ENCODE measurements at places on chromosomes 3 and 15.

GRCh38 chr3:169060037-169060436, 603.5 kb downstream of the MECOM start:
- DNase-seq: no peak

DNA sequence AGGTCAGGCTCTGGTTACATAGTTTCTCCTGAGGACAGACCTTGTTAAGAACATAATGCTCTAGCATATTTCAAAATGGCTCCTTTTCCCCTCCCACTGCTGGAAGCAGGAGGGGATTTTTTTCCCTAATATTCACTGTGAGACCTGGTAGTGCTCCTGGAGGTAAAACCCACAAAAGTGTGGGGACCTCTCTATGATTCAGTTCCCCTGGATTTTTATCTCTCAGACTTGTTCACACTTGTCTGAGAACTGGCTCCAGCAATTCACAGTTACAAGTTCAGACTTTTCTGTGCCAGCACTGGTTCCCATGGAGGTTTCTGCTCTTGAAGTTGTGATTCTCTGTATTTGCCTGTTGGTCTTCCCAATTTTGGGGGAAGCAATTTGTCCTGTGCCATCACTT, 36.3 kb upstream of the PCOLCE2 start:
- DNase-seq: no peak

- no peak for DNase-seq
These were observed 18.4 kb downstream of the CYFIP1 start for GRCh38 chr15:22961762-22962161.

DNA sequence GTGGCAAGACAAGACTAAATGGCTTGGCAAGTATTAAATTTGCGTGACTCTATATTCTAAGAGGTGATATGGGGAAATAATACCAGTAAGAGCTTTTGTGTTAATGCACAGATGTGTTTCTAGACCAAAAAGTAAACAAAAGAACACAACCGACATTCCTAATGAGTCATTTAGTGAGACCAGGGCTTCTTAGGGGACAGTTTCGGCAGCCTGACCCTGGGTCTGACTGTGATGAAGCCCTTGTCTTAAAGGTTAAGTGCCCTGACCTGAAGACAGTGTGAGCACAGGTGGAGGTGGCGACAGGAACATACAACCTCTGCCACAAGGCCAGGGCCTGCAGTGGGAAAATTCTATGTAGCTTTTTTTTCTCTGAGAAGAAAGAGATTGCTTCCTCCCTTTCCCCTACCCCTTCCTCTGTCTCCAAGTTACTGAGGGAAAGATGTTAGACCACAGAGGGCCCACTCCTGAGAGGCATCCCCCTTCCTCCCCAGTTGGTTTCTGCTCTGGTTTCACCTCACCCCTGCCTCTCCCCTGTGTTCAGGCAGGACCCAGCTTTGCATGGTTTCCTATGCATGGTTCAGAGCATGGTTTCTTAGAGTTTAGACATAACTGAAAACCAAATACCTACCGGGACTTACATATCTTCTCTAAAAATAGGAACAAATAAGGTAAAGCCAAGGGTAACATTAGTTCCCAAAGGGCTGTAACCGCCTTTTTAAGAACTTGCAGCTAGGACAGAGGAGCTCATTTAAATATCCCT, 24.8 kb upstream of the CMTM7 start:
- DNase-seq: no peak

DNA sequence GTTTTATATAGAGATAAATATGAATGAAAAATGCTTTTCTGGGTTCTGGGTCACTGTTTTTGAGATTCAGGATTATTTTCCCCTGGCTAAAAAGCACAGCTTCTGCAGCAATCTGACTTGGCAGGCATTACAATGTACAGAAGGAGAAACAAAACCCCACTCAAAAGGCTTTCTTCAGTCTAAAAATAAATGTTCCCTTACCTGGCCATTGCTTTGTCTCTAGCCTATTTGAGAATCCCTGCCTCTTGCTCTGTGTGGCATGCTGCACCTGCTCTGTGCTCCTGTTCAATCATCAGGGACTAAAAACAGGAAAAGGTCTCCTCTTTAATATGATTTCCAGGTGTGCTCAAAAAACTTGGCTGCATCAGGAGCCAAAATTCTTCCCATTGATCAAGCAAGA, 187.4 kb upstream of the STAC start:
- no peak for DNase-seq

DNA sequence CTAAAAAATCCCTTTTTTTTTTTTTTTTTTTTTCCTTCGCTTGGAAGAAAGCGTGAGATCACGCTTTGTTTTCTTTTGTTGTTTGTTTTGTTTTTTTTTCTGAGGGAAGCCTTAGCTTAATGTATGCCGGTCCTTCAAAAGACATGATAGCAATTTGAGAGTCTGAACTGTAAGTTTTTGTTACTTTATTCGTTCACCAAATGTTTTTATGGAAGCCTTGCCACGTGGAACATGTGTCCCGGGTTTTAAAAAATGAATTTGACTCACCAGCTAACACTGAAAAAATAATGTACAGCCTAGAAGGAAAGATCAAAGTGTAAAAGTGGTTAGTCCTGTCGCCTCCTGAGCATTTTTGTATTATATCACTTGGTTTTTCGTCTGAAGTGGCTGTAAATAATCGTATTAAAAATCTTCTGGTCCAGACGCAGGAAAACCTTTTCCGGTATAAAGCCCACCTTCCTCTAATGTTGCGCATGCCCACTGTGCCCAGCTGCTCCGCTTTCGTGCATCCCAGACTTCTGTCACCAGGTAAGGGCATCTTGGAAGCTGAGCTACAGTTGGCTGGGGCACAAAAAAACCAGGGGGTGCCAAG, 795 bp upstream of the MYNN start:
- DNase-seq: peak; percentile 59

- DNase-seq: no peak
These were observed 21.2 kb downstream of the ZDHHC23 start for GRCh38 chr3:113968986-113969385.

DNA sequence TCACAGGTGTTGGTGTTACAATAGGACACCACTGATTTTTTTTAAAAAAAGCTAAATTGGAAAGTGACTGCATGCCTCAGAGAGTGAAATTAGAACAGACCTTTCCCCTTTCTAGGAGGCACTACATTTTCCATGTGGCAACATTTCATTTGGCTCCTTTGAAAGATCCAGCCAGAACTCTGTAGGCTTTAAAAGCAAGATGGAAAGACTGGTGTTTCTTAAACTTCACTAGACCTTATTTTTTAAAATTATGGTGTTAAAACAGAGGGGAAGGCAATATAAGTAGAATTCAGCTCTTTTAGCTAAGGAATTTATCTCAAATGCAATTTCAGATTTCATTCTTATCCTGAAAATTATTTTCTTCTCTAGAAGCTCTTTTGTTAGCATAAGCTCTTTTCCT, 317.6 kb upstream of the TGFBR2 start:
- DNase-seq: no peak

DNA sequence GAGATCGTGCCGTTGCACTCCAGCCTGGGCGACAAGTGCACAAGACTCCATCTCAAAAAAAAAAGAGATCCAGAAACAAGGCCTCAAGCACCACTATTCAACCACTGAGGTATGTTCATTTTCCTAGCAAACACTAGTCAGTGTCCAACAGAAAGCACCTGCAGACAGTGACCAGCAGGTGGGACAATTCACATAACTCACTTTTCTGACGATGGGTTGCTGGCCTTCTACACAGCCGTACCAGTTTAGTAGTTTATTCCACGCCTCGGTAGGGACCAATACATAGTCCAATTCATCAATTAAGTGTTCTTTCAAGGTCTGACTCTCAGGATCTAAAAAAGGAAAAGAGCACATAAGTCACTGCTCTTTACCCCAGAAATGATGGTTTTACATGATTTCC, 12.4 kb downstream of the USP4 start:
- no peak for DNase-seq

- DNase-seq: no peak
These were observed 53.6 kb downstream of the CLSTN2 start for GRCh38 chr3:139988472-139989156.

- DNase-seq: peak; percentile 66
These were observed 270.8 kb downstream of the UACA start for GRCh38 chr15:70492240-70493177.

DNA sequence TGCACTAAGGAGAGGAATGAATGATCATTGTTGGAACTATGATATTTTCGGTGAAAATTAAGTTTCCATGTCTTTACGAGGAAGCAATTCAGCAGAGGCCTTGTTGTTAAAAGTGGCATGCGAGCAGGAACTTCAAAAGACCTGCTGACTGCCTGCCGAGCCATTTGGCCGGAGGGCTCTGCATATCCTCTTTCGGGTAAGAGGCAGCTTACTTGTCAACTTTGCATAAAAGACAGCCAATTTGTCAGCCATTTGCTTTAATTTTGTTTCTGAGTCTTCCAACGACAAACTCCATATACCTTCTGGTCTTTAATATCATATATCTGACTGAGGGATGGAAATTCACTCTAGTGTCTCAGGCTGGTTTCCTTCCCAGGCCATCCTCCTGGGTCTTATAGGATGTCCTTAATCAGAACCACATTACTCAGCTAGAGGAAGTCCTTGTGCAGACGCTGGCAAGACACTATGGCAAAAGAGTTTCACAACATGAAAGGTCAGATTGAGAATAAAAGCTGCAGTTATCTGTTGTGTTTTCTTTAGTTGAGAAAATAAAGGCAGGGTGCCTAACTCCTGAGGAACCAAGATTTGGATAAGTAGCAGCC, 128.7 kb upstream of the WNT5A start:
- DNase-seq: no peak

DNA sequence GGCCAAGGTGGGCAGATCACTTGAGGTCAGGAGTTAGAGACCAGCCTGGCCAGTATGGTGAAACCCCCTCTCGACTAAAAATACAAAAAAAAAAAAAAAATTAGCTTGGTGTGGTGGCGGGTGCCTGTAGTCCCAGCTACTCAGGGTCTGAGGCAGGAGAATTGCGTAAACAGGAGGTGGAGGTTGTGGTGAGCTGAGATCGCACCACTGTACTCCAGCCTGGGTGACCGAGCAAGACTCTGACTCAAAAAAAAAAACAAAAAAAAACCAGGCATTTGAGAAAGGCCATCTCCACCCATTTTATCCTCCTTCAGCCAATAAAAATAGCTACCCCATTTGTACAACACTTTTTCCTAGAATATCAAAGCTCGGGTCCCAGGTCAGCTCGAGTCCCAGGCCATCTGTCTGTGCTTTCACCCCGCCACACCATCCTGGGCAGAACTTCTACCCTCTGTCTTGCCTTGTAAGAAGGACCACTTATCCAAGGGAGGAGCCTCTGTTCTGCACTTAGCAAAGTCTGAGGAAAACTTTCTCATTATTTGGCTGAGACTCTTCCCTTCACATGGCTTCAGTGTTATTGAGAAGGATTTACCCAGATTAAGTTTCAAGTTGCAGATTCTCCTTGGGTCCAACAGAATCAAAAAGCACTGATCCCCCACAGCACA, 99.1 kb downstream of the MESD start:
- no peak for DNase-seq

GRCh38 chr15:65638109-65638508, 16.4 kb downstream of the SLC24A1 start:
- no peak for DNase-seq

GRCh38 chr3:4416961-4417360, 50.1 kb downstream of the SUMF1 start:
- DNase-seq: no peak

GRCh38 chr15:37940876-37941275, 6.4 kb downstream of the TMCO5A start:
- DNase-seq: no peak

GRCh38 chr3:40079203-40079846, 230.2 kb upstream of the EIF1B start:
- no peak for DNase-seq

DNA sequence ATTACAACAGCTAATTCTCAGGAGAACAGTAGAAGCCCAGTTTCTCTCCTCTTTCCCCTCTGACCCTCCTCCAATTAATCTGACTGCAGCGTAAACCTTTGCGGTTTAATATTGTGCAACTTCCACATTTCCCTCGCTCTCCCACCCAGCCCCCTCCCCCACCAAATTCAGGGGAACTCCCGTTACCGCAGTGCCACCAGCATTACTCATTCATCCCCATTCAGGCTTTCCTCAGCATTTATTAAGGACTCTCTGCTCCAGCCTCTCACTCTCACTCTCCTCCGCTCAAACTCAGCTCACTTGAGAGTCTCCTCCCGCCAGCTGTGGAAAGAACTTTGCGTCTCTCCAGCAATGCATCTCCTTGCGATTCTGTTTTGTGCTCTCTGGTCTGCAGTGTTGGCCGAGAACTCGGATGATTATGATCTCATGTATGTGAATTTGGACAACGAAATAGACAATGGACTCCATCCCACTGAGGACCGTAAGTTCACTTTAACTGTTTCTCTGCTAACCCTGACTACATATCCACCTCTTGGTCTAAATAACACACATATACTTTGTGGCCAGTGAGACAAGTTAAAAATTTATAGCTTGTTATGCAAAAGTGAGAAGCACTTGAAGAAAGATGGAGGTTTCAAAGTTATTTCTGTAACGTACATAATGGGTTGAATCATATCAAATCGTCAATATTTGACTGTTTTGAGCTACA, at the start of gene PTX3:
Gene PTX3, plus strand, starts transcription at position 268 of the 709 bp plus-strand sequence. Its CDS starts 84 bp downstream, at position 352.
- DNase-seq: no peak

- no peak for DNase-seq
These were observed 371.6 kb upstream of the ZNF385D start for GRCh38 chr3:22122567-22122966.

- no peak for DNase-seq
These were observed 271.5 kb upstream of the TTC14 start for GRCh38 chr3:180330440-180330839.

DNA sequence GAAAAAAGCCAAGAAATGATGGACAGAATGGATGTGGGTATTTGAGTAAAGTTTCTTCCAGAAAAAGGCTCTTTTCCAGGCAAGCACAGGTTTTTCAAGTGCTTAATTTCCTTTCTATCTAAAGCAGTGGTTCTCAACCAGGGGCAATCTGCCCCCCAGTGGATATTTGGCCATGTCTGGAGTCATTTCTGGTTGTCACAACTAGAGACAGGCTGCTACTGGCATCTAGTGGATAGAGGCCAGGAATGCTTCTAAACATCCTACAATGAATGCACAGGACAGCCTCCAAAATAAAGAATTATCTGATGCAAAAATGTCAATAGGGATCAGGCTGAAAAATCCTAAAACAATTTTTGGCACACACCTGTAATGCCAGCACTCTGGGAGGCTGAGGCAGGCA, 23.9 kb downstream of the SEC22C start:
- peak; percentile 21 for DNase-seq

GRCh38 chr3:23254282-23254681, 51.2 kb downstream of the UBE2E2 start:
- DNase-seq: no peak

DNA sequence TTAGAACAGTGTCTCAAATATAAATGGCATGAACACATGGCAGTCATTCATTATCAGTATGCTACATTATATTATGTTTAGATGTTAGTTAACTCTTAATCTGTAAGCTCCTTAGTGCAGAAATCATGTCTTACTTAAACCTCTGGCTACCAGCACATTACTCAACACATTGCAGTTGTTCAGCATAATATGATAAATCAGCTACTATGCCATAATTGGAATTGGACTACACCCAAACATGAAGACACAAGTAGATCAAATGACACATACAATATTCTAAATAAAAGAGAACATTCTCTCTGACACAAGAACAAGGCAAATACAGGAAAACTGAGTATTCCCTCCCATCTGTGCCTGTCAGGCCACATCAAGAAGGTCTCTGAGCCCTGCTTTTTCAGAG, 116.1 kb downstream of the PCCB start:
- no peak for DNase-seq
